CD4-positive, CD25-positive, alpha-beta regulatory T cell (primary cell): ENCODE measurements at places on chromosomes 3 and 15.
A peak's percentile ranks its signal among the peaks of the same experiment; 100 is the strongest.

GRCh38 chr3:183904833-183905780, 20.4 kb upstream of the PARL start:
- no peak for DNase-seq

DNA sequence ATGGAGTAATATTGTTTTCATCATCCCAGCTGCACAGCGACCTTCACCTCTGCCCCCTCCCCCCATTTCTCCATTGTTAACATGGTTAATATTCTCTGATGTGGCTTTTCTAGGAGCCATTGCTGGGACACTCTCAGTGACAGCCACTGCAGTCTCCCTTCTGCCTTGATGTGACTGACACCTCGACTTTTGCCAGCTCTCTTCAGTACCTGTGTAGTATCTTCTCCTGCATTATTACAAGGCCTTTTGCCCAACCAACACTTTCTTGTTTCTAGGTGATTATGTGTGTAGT, 179.8 kb downstream of the CLSTN2 start:
- no peak for DNase-seq

- DNase-seq: no peak
Observed at GRCh38 chr15:85477061-85477460, 96.7 kb downstream of the AKAP13 start.

GRCh38 chr3:76502076-76502475, 537.8 kb upstream of the ROBO2 start:
- DNase-seq: no peak

DNA sequence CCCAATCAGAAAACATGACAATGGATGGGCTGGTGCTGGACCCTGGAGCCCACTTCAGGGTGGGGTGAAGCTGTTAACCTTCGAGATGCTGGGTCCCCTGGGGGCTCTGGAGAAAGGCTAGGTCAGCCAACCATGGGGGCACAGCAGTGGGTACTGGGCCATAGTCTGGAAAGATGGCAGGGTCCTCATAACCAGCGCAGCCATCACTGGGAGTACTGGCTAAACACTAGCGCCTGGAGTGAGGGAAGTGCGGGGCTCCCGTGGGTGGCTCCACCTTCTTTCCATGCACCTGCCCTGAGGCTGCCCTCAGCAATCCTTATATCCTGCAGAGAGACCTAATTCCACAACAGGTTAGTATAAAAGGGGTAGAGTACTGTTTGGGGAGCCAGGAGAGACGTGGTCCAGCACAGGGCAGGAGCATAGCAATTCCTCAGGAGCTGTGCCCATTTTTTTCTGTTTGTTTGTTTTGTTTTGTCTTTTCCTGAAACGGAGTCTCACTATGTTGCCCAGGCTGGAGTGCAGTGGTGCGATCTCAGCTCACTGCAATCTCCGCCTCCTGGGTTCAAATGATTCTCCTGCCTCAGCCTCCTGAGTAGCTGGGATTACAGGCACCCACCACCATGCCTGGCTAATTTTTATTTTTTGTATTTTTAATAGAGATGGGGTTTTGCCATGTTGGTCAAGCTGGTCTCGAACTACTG, 122.6 kb upstream of the MEF2A start:
- no peak for DNase-seq

DNA sequence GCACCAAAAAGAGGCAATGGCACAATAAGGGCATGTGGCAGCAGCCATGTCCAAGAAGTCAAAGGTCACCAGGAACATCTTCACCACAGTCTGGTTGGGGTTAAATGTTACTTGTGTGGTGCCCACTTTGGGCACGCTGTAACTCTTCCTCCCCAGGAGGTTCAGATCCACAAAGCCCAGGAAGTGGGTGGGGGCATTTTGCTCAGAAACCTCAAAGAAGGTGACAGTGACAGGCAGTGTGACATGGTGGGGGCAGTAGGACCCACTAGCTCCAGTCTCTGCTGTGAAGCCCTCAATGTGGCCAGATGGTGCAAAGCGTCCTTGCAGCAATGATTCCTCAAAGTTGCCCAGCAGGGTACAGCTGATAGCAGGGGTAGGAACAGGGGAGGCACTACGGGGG, 5.8 kb downstream of the ZNF80 start:
- peak; percentile 61 for DNase-seq
